ENCODE measurements at places on chromosomes 7 and 10. TPM values are rescaled to one million over a fixed set of nuclear protein-coding genes. Genes with fewer than 3 reads are reported as not detected.

DNA sequence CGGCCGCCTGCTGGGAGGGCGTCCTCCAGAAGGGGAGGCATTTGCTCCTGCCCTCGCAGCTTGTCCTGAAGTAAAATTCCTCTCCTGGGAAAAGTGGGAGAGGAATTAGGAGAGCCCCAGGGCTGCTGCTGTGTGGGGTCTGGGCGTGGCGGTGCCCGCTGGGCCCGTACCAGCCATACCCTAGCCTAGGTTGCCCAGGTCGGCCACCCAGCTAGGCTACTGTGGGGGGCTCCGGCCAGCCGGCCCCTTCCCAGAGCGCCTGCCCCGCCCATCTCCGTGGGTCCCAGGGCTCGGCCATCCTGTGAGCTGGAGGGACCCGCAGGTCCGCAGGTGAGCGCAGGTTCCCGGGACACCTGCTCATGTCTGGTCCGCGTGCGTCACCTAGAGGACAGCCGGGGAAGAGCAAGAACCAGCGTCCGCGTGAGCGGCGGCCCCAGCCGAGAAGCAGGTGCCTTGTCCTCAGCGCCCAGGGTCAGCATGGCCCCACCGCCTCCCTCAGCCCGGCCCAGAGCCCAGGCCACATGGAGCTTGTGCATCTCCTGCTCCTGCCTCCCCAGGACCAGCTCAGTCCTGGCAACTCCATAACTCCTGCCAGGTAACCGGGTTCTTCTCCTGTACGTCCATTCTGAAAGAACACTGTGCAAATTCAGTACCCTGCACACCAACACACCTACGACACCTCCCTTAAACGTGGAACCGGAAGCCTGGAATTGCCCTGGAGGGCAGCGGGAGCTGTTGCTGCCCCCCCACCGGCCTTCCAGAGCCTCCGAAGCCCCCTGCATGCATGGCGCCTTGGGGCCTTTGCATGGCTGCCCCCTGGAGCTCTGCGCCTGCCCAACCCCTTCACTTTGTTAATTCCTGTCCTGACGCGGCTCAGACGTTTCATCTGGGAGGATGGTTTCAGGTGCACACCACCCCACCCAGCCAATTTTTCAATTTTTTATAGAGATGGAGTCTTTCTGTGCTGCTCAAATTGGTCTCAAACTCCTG is 22.8 kb upstream of the FOXL3 start:
- DNase-seq: peak; percentile 79

DNA sequence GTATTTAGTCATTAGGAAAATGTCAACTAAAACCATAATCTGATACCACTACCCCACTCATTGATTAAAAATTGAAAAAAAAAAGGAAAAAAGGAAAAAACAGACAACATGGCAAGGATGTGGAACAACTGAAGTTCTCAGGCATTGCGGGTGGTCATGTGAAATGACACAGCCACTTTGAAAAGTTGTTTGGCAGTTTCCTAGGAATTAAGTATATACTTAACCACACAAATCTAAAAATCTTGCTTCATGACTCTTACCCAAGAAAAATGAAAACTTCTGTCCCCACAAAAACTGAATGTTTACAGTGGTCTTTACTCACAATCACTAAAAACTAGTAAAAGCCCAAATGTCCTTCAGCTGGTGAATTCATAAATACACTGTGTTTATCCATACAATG is 254.5 kb downstream of the AHR start:
- no peak for DNase-seq

GRCh38 chr10:111017098-111017497 is 59.7 kb upstream of the ADRA2A start:
- no peak for DNase-seq

Gene ORAI2
- total RNA-seq: 26.6 TPM

DNA sequence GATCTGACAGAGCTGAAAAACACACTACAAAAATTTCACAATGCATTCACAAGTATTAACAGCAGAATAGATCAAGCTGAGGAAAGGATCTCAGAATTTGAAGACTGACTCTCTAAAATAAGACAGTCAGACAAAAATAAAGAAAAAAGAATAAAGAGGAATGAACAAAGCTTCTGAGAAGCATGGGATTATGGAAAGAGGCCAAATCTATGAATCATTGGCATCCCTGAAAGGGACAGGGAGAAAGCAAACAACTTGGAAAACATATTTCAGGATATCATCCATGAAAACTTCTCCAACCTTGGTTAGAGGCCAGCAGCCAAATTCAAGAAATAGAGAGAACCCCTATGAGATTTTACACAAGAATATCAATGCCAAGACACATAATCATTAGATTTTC is 804.8 kb upstream of the IGFBP3 start:
- no peak for DNase-seq

Gene SCIN
- 0.44 TPM for total RNA-seq

All from H9 (cell line).